ENCODE measurements at places on chromosomes 13 and 19.

DNA sequence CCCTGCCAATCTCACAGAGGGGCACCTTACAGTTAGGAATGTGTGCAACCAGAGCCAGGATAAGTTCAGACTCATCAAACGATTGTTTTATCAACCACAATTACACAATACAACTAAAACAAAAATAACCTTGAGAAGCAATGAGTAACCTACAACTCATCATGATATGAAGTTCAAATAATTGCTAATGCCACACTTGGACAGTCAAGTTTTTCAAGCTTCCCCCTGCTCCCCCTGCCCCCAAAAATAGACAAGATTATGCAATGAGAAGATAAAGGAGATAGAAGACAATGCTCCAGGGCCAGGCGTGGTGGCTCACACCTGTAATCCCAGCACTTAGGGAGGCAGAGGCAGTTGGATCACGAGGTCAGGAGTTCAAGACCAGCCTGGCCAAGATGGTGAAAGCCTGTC, 13.6 kb upstream of the KPNA3 start:
- DNase-seq, result peak; percentile 57

GRCh38 chr13:76750126-76750525, 136.1 kb downstream of the KCTD12 start:
- DNase-seq, result no peak

DNA sequence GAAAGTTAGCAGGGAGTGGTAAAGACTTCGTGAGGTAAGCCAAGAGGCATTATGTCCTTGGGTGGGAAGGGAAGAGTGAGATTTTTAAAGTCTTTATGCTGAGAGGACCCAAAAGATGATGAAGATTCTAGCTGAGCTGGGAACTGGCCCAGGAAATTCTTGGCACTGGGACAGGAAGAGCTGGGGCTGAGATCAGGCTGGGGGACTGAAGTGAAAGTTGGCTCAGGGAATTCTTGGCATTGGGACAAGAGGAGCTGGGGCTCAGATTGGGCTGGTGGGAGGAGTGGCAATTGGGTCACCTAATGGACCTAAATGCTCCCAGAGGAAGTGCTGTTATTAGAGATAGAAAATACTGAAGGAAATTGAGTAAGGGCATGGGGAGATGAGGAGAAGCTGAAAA, 8.8 kb downstream of the SCEL start:
- DNase-seq, result no peak

DNA sequence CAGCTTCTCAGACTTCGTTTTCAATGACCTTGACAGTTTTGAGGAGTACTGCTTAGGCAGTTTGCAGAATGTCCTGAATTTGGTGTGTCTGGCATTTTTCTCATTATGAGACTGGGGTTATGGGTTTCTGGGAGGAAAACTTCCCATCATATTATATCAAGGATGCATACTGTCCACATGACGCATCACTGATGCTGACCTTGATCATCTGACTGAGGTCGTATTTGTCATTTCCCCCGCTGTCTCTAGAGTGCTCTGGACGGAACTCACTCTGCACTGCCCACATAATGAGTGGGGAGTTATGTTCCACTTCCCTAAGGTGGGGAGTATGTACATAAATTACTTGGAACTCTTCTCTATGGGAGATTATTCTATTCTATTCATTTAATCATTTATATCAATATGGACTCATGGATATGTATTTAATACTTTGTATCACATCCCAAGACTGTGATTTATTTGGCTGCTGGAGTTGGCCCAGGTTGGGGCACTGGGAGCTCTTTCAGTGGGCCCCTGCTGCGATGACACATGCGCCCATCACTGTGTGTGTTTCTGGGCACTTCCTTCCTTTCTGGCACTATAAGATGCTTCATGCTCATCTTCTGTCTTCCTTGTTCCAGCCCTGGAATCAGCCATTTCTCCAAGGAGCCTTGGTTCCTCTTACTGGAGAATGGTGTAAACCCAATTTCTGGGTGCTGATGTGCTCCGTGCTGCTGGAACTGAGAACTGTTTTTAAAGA, 138.6 kb downstream of the MIPEP start:
- DNase-seq, result no peak

DNA sequence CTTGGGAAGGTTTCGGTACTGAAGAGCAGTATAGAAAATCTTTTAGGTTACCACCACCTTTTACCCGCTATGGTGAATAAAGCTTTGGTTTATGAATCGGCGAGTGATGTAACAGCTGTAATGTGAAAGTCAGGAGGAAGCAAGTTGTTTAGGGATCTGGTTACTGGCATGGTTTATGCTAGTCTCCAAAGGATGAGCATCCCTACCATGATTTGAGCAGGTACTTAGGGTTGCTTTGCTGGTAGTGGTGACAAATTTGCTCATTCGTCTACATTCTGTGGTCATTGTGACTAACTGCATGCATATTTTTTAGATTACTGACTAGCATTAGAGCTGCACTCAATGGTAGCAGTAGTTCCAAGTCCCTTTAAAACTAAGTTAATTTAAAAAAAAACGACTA, 104.1 kb downstream of the FRY start:
- DNase-seq, result no peak
